Activated CD8-positive, alpha-beta memory T cell treated with anti-CD3 and anti-CD28 coated beads for 1 hour (primary cell): ENCODE measurements at places on chromosomes 2 and 18.

- no peak for DNase-seq
These were observed 276.3 kb downstream of the AFF3 start for GRCh38 chr2:99865818-99866676.

DNA sequence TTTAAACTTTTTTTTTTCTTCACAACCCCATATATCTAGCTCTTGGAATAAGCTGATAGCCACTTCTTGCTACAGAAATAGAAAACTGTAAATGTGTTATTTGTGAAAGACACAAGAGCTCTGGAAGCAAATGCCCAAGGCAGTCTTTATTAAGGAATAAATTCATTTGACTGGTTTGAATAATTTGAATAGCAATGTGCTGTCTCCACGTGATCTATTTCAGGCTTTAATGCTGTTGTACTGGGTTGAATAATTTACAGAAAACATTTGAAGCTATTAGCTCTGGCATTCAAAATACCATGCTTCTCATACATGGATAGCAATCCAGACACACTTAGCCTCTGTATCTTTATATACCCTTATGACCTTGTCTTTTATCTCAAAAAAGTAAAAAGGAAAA is 366.7 kb upstream of the KCNJ3 start:
- no peak for DNase-seq

GRCh38 chr18:54945576-54946125 is 13.6 kb downstream of the CCDC68 start:
- DNase-seq, result no peak

DNA sequence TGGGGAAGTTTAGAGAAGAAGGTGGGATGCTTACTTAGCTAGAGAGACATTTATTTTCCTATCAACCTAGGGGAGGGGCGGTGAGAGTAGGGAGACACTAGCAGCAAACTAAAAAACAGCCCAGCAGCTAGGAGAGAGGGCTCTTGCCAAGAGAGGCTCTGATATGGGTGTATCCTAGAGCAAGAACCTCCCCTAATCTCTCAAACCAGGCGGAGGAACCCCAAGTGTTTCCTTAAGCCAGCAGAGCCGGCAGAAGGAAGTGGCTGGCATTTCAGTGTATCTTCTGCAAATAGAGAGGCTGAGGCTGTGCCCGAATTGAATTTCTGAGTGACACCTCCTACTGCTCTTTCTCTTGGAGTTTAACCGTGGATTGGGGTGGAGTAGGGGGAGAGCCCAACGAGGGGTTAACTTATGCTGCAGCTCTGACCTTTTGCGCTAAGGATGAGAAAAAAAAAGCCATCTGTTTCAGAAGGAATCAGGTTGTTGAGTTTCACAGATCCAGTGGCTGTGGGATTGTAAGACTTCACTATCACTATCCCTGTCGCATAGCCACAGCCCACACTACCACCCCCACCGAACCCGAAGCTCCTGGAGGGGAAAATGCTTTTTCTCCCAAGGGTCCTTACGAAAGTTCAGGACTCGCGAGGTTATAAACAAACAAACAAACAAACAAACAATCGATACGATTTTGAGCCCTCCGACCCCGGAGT is 1.4 kb downstream of the ST8SIA5 start:
- no peak for DNase-seq

DNA sequence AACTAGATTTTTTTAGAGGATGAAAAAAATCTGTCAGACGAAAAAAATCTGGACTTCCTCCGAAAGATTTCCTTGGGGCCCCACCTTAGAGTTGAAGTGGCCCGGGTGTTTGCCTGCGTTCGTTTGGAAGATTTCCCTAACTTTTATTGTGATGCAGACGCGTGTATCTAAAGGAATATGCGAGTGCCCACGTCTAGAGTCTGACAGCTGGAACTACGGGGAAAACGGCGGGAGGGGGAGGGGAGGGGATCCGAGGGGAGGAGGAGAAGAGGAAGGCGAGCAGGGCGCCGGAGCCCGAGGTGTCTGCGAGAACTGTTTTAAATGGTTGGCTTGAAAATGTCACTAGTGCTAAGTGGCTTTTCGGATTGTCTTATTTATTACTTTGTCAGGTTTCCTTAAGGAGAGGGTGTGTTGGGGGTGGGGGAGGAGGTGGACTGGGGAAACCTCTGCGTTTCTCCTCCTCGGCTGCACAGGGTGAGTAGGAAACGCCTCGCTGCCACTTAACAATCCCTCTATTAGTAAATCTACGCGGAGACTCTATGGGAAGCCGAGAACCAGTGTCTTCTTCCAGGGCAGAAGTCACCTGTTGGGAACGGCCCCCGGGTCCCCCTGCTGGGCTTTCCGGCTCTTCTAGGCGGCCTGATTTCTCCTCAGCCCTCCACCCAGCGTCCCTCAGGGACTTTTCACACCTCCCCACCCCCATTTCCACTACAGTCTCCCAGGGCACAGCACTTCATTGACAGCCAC is 2.4 kb upstream of the SP9 start:
- no peak for DNase-seq

GRCh38 chr2:206212673-206213513 is 53.2 kb downstream of the EEF1B2 start:
- no peak for DNase-seq

GRCh38 chr2:103396152-103396551 is 634.3 kb downstream of the TMEM182 start:
- DNase-seq, result no peak

DNA sequence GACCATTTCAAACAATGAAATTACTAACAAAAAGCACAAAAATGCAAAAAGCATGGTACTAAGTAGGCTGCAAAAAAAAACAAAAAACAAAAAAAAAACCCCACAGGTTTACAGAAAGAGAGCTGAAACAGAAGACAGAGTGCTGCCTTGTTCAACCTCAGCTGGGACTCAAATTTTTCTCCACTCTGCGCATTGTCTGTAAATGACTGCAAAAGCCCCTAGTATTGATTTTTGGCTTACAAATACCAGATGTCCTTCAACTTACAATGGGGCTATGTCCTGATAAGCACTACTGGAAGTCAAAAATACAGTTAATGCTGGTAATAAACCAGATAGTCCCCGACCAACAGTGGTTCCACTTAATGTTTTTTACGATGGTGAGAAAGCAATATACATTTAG is 42.2 kb downstream of the UBE2E3 start:
- DNase-seq, result no peak

DNA sequence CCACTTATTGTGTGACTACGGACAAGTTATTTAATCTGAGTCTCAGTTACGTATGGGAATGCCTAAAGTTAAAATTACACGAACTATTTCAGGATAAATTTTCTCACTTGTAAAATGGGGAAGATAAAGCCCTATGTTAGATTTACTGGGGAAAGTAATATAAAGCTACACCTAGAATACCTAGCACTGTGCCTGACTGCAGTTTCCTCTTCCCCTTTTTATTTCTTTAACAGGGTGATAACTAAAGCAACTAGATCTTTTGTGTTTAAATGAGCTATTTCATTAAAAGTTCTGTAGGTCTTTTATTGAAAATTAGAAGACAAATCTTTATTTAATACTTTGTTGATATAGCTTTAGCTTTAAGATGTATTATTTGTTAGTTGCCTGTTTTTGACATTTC is 5.0 kb downstream of the B3GNT2 start:
- no peak for DNase-seq

DNA sequence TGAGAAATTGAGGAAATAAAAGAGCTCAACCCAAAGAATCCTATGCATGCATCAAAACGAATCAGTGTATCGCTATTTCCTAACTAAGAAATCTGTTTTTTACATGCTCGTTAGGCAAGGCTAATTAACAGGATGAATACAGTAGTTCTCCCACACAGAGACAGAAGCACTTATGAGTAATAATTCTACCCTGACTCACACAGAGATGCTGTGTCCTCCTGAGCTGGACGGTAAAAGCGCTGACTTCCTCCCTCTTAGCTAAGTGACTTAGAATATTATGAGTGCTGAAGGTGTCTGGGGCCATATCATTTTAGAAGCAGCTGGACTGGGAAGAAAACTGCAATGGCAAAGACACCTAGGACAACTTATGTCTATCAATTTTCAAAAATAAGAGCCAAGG is 18.5 kb downstream of the PLEKHM3 start:
- no peak for DNase-seq

DNA sequence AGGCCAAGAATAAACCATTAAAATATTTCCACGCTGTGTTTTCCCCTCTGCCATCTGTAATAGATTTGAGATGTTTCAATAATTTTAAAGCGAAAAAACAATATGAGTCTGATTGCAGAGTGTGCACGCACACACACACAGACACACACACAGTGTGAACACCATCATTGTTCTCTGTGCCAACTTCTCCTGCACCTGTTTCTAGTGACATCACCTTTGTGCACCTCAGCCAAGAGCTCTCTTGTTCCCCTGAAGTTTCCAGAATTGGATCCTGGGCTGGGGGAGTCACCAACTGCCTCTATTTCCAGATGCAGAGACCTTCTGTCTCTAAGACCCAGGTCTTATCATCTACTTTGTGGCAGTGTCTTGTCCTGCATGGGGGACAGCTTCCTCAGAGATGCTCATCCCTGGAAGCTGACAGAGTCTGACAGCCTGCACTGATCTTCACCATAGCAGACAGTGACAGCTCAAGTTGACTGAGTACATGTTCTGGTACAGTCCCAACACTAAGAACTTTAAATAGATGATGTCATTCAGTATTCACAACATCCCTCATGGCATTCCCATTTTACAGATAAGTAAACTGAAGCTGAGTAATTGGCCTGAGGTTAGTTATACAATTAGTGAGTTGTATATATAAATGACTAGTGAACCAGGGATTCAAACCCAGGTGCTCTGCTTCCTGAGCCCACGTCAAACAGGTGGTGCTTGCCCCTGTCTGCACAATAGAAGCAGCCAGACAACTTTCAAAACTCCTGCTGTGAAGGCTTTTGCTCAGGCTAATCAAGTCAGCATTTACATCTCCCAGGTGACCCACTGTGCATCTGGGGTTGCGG is 39.4 kb downstream of the ACOXL start:
- DNase-seq, result no peak

GRCh38 chr18:71107244-71107643 is 818.4 kb downstream of the SOCS6 start:
- DNase-seq, result no peak

GRCh38 chr2:151862700-151863099 is 34.5 kb upstream of the ARL5A start:
- DNase-seq, result no peak
